NCI-H2081 treated with DMSO at 0.1 percent for 48 hours (cell line): ENCODE measurements at places on chromosomes 1 and 21.

DNA sequence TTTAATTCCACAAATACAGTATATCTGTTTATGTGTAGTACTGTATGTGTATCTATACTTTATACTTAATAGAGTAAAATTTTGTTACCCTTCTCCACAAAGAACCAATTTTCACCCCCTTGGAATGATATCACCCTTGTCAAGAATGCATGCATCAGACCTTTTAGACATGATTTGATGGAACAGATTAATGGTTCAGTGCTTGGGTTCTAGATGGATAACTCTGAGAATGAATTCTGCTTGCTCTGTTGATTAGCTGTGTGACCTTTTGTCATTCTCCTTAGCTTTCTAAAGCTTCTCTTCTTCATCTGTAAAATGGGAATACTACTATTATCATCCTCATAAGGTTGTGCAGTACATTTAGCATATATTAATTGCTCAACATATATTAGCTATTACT, 105.1 kb downstream of the NEK7 start:
- no peak for DNase-seq

GRCh38 chr1:243719476-243719875, 130.6 kb downstream of the AKT3 start:
- no peak for DNase-seq

- DNase-seq: no peak
These were observed 34.6 kb upstream of the DNAH14 start for GRCh38 chr1:224894915-224895314.

- no peak for DNase-seq
These were observed 131.6 kb downstream of the ETS2 start for GRCh38 chr21:38937286-38937790.

DNA sequence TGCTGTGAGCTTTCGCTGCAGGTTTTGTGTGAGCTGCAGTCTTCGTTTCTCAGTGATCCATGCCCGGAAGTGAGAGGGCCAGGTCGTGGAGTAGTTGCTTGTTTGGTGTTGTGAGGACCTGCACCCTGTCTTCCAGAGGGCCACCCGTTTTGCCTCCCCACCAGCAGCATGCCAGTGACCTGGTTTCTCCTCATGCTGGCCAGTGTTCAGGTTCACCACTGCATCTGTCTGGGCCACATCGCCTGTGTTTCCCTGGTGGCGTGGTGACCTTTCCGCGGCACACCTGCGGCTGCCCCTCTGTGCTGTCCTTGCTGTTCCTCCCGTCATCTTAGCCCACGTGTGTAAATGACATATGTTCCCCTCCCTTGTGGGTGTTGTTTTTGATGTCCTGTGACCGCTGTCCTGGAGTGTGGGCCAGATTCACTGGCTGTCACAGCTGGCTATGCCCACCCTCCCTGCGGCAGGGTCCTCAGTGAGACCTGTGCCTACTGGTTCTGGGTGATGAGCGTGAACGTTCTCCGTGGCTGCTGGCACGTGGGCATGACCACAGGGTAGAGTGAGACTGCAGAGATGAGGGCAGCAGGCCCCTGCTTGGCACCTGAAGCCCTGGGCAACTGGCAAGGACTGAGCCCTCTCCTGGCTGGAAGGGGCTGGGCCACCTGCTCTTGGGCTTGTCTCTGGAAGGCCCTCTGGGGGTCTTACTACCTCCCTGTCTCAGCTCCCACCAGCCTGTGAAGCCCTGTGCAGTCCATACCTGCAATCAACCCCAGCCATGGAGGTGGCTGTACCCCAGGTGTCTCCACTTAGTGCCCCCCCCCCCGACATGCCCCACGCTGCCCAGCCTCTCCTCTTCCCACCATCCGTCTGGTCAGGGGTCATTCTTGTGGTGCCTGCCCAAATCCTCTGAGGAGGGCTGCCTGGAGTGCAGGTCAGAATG, 7.3 kb downstream of the IBA57 start:
- no peak for DNase-seq

DNA sequence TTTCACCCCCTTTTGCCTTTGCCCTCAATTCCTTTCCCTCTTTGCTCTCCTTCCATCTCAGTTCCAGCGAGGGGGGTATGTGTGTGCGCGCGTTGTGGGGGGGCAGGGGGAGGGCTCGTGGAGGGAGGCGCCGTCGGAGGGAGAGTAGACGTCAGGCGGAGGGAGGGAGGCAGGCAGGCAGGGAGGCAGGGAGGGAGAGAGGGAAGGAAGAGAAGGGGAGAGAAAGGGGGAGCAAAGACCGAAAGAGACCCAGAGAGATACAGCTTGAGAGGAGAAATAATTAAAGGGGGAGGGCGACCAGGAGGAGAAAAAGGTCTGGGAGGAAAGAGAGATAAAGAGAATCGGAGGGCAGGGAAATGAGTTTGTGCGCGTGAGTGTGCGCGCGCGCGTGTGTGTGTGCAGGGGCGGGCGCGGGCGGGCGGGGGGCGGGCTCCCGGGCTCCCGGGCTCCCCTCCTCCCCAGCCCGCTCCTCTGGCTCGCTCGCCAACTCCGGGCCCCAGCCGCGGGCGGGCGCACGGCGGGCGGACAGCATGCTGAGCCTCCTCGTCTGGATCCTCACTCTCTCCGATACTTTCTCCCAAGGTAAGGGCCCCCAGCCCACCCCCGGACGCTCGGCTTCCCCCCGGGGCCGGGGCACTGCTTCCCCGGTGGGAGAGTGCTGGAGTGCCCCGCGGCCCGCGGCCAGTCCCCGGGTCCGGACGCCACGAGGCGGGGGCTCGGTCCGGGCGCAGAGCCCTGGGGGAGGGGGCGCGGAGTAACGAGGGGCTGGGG, at the start of gene KIRREL1:
Gene KIRREL1 (plus strand): TSS at position 499 of the 771 bp plus-strand sequence. CDS start 32 bp downstream, at position 531.
- no peak for DNase-seq

DNA sequence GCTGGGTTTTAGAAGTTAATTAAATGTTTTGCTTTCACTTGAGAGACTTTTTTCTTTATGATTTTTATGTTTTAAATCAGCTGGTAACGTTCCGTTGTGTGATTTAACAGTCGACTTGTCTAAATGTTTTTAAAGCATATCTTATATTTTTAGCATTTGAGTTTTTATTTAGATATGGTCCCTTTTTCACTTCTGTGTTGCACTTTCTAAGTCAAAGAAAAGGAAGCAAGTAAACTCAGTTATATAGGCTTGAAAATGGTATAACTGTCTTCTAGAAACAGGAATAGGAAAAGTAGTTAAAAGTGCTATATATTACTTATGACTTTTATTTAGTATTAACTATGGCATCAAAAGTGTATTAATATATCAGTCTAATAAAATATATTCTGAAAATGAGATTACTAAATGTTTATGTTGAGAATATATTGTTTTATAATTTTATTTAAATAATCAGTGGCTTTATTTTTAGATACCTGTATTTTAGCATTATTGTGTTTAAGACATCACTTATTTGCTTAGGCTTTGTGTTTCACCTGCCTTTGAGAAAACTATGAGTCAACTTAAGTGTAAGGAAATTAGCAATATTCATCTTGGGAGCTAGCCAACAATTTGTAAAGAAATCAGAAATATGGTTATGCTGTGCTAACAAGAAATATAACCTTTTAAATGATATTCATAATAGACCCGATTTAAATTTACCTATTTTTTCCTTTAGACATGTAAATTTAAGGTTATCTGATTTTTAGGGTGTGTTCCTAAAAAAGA, 60.5 kb downstream of the RABGAP1L start:
- DNase-seq: no peak

GRCh38 chr1:42999308-42999707, 40.6 kb upstream of the SLC2A1 start:
- no peak for DNase-seq

DNA sequence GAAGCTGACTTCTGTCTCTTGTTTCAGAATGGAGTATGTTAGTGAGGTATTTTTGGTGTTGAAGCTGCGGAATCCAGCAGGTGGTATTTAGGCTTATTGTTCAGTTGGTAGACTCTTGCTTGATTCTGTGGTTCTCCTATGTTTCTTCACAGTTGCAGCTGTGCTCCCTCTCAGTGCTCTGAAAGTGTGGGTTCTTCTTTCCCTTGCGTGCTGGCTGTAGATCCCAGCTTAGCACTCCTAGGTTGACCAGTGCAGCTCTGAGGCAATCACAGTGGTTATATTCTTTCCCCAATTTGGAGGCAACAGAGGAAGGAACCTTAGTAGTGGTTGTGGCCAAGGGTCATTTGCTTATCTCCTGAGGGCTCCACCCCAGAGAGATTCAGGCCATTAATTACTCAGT, 269.2 kb upstream of the NRIP1 start:
- DNase-seq: no peak

DNA sequence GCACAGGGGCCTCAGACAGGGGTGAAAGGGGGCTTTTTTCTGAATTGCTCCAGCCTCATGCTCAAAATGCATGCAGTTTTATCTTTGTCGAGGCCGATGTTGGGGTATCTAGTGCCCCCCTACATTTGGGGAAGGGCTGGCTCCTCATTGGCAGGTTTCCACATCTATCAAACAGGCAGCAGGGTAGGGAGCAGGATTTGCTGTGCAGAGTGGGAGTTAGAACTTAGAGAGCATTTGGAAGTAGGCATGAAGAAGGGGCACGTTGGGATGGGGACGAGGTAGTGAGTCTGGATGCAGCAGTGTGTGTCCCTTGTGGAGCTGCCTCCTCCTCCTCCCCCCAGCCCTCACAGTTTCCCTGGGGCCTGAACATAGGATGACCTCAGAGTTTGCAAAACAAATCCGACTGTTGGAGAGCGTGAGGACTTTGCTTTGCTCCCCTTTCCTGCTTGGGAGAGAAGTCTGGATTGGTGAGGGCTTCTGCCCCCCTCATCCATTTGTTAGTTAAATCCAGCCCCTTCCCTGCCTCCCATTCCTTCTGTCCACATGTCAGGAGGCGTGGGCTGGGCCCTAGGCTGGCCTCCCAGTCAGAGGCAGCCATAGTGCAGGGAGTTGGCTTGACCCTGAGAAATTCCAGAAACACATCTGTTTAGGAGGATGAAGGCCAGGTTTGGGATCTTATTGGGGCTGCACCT, 36.9 kb upstream of the GPR37L1 start:
- DNase-seq: no peak

- DNase-seq: no peak
These were observed 132.4 kb upstream of the LMO4 start for GRCh38 chr1:87196110-87196827.

DNA sequence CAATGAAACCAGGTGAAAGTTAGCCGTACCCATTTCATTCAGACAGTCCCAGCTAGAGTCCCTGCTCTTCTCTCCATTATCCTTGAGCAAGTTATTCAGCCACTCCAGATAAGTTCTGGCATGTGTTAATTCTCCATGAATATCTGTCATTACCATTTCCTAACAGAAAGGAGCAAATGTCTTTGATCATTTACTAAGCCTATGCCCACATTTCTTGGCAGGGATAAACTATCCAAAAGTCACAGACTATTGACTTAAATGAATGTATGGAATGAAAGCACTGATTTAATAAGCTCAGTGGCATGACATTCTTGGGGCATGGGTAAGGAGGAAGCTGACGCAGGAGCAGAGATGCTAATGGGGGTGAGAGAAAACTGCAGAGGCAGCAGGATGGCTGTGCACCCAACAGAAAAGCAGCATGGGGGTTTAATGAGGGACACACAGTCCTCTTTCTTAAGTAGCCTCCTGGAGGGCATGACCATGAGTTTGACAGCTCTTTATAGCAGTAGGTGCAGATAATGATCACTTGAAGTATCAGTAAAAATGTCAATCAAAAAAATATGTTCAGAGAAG, 17.6 kb upstream of the DHCR24 start:
- DNase-seq: no peak
